ENCODE measurements at places on chromosomes 13 and 19.

- no peak for DNase-seq
These were observed 8.8 kb upstream of the LRRC63 start for GRCh38 chr13:46202966-46203365.

GRCh38 chr19:50580970-50581634, 12.9 kb upstream of the LRRC4B start:
- no peak for DNase-seq

DNA sequence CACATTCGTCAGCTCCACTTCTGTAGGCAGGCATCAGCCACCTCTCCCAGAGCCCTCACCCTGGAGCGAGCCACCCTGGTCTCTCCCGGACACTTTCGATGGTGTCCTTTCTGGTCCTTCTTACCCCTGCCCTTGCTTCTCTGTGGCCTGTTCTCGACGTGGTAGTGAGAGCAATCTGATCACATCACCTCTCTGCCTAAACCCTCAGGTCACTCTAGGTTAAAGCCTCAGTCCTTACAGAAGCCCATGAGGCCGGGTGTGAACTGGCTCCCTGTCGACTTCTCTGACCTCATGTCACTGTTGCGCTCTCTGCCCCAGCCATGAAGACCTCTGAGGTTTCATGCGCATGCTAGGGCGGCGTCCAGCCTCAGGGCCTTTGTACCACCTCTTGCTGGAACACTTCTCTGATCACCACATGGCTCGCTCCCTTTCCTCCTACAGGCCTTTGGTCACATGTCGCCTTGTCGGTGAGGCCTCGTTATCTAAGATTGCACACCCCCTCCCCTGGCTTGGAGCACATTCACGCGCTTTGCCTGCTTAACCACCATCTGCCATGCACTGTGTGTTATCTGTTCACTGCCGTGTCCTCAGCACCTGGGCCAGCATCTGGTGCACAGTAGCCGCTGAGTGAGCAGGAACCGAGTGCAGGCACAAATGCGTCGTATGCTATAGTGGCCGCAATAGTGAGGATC, 101.5 kb downstream of the DPF1 start:
- no peak for DNase-seq

DNA sequence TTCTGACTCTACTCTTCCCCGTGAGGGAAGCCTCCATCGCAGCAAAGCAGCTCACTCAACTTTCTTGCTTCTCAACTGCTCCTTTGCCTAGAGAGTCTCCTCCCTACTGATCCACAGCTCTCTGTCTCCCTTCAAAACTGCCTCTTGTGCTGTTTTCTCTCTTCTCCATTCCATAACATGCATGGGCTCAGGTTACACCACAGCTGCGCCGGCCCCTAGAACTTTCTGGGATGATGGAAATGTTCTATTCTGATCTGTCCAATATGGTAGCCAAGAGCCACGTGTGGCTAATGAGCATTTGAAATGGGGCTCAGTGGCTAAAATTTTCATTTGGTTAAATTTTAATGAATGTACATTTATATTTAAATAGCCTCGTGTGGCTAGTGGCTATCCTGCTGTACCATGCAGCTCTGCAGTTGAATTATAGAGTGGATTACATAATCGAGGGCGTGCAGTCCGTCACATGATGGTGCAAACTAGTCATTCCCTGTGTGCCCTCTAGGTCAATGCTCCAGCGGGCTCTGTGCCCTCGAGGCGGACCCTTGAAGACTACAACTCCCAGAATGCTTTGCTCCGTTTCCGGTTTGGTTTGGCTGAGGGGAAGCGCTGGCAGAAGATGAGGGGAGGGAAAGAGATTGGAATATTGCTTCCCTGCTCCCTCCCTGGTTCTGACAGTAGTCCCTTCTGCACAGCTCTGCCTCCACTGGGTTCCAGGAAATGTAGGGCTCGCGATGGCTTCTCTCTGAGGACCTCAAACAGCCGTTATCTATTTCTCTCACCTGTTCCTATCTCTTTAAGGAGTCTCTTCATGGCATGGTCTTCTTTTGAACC, 109.8 kb downstream of the CACNA1A start:
- DNase-seq, result peak; percentile 67

DNA sequence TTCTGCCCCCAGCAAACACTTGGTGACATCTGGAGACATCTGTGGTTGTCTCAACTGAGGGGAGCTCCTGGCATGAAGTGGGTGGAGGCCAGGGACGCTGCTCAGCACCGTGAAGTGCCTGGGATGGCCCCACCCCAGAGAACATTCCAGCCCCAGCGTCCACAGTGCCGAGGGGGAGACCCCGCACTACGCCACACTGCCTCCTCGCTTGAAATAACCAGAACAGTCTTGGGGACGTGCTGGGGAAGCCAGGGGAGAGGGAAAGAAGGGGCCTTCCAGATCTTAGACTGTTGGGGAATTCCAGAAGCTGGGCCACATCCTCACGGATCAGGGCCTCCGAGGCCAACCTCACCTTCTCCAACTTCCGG, 4.2 kb downstream of the DPP9 start:
- DNase-seq, result no peak

- DNase-seq, result no peak
These were observed 30.2 kb upstream of the CPB2 start for GRCh38 chr13:46134961-46135522.

- no peak for DNase-seq
These were observed 198.8 kb downstream of the EFNB2 start for GRCh38 chr13:106336668-106337067.

- DNase-seq, result no peak
These were observed 89.9 kb downstream of the CDK8 start for GRCh38 chr13:26343816-26344215.

DNA sequence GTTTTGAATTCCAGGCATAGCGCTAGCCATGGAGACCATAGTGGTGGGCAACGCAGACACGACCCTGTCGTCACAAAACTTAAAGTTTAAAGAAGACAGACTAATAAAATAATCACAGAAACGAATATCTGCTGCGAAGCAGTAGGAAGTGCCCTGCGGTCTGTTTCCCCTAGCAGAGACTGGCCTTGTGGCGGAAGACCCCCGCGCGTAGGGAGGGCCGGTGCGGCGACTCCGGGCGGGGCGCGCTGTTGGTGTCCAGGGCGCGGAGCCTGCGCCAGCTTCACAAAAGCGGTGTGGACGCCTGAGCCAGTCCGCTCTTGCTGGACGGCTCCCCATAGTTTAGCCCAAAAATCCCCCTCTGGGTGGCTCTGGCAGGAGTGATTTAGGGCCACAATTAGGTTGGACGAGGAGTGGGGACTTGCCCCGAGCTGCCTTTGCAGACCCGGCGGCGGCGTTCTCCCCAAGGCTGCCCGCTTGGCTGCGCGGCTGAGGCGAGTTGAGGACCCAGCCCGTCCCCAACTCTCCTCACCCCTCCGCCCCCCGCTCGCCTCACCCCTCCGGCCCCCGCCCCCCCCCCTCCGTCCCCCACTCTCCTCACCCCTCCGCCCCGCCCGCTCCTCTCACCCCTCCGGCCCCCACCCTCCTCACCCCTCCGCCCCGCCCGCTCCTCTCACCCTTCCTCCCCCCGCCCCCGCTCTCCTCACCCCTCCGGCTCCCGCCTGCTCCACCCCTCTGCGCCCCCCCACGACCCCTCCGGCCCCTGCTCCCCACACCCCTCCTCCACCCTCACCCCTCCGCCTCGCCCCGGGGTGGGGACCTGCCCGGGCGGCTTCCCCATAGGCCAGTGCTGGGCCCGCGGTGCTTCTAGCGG, 14.2 kb upstream of the LATS2 start:
- peak; percentile 23 for DNase-seq

DNA sequence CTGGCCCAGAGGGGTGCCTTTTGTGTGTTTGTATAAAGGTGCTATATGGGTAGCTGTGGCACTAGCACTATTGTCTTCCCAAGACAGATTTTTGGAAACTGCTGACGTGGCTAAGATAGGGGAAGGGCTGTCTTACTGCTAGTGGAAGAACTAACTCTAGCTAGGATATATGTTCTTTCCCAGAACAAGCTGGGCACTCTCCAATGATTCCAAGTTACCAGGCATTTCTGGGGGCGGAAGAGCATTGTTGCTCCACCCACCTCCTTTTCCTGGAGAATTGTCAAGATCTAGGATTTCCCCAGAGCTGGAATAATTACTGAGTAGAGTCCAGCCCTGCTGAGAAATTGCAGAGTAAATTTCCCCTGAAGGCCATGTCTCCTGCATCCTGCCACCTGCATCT, 408.3 kb downstream of the KLF5 start:
- DNase-seq, result no peak

- peak; percentile 48 for DNase-seq
These were observed 198.7 kb upstream of the SERP2 start for GRCh38 chr13:44174769-44175425.

DNA sequence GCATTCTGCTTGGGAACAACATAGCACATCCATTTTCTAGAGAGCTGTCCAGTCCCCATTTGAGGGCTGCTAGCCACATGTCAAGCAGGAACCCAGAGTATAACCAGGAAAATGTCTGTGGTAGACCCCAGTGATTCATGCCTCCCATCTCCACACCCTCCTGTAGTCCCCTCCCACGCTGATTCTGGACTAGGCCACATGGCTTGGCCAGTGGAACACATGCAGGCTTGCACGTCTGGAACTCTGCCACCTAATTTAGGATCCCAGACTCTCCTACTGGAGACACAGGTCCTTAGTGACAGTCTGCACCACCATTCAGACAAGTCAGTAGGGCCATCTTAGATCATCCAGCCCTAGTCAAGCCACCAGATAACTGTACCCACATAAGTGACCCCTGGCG, 149.8 kb downstream of the ZIC5 start:
- DNase-seq, result no peak

GRCh38 chr19:45368127-45368526, 2.2 kb downstream of the ERCC2 start:
- DNase-seq, result no peak

GRCh38 chr13:24505256-24505655, 7.3 kb downstream of the PARP4 start:
- no peak for DNase-seq

- DNase-seq, result no peak
These were observed 2.3 kb downstream of the ATP11A start for GRCh38 chr13:112692104-112692503.

GRCh38 chr19:5264453-5264852, 76.2 kb downstream of the PTPRS start:
- no peak for DNase-seq

DNA sequence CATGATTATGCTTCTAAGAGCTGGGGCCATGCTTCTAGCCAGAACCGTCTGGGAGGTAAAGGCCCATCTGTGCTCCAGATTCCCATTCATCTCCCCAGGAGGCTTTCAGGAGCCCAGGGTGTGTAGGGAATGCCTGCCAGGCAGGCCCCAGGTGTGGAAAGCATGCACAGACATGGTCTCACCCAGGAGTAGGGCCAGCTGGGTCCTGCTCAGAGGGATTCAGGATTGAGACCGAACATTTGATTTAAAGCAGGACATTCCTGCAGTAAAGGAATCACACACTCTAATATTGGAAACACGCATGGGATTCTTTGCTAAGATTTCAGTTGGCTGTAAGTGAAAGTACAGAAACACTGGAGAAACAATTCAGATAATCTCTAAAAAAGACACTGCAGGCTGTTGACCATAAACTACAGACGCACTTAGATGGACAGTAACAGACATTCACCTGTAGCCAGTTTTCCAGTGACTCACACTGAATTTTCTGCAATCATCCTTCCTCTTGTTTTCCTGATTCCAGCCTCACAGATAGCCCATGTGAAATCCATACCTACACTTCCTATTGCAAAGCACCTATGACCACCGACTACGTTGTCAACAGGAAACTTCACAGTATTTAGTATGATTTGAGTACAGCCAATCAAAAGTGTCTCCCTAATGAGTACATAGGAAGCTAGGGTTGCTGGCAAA, 257.8 kb downstream of the TBC1D4 start:
- no peak for DNase-seq

GRCh38 chr19:6925801-6926751, 38.7 kb downstream of the ADGRE1 start:
- no peak for DNase-seq

- DNase-seq, result no peak
These were observed 31.0 kb upstream of the SLC1A6 start for GRCh38 chr19:15010501-15011300.

GRCh38 chr19:35266520-35267352, 2.0 kb upstream of the USF2 start:
- DNase-seq, result no peak

DNA sequence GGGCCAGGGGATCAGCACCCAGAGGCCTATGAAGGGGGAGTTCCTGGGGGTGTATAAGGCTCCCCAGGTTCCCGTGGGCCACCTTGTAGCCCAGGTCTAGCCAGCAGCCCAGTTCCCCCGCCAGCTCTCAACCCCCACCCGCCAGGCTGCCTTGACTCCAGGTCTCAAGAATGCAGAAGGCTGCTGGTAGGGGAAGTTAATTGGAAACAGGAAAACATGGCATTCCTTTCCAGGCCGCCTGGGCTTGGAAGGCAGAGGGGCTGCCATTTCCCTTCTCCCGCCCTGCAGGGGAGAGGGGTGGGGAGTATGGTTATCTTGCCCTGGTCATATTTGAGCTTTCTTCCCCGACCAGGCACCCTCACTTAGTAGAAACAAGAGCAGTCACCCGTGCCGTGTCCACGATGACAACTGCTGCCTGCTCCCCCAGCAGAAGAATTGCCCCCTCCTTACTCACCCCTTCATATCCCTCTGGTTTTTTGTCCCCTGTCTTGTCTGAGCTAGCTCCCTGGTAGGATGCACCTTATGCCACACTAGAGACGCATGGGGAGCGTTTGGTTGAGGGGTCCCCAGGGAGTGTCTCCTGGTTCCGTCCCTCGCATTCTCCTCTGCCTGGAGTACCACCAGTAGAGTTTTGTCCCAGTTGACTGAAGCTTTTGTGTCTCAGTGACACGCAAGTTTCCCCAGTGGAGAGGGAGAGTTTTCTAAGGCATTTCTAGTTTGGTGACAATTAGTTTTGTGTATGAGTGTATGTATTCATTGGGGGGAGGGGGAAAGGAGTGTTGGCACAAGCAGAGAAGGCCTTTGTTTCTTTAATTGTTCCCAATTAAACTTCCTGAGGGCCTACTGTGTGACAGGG, 4.5 kb downstream of the BICRA start:
- peak; percentile 82 for DNase-seq

DNA sequence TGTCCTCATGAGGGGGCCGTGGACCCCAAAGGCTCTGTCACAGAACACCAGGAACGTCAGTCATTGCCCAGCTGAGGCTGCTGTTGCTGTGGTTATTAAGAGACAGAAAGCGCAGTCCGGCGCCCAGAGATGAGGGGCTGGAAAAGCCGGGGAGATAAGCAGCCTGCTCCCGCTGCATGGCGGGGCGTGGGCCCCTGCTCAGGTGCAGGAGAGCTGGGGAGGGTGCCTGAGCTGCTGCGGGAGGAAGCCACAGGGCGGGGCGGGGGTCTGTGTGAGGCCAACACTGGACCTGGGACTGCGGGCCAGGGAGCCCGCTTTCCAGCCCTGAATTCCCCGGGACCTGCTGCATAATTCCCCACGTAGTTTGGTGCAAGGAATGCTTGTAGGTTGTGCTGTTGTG, 11.3 kb downstream of the SOX1 start:
- DNase-seq, result no peak

All from fibroblast of gingiva (primary cell).